ENCODE measurements at places on chromosomes 2 and 18.

DNA sequence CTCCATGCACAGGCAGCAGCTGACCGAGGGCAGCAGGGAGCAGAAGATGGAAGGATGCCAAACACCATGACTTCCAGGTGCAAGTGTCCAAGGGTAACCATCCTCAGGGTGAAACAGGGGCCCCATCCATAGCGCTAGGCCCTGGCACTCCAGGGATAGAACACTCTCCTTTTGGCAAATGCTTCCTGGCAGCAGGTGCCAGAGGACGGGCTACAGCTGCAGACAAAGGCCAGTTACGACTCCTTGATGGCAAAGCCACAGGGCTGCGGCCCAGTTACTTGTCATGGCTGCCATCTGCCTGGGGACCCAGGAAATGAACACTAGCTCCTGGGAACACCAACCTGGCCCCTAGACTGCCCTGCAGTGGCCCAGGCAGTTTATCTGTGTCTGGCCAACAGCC is 178.8 kb downstream of the TMEM163 start:
- no peak for DNase-seq

- no peak for DNase-seq
Measured at GRCh38 chr2:174959787-174960186, 45.4 kb downstream of the CHN1 start.

DNA sequence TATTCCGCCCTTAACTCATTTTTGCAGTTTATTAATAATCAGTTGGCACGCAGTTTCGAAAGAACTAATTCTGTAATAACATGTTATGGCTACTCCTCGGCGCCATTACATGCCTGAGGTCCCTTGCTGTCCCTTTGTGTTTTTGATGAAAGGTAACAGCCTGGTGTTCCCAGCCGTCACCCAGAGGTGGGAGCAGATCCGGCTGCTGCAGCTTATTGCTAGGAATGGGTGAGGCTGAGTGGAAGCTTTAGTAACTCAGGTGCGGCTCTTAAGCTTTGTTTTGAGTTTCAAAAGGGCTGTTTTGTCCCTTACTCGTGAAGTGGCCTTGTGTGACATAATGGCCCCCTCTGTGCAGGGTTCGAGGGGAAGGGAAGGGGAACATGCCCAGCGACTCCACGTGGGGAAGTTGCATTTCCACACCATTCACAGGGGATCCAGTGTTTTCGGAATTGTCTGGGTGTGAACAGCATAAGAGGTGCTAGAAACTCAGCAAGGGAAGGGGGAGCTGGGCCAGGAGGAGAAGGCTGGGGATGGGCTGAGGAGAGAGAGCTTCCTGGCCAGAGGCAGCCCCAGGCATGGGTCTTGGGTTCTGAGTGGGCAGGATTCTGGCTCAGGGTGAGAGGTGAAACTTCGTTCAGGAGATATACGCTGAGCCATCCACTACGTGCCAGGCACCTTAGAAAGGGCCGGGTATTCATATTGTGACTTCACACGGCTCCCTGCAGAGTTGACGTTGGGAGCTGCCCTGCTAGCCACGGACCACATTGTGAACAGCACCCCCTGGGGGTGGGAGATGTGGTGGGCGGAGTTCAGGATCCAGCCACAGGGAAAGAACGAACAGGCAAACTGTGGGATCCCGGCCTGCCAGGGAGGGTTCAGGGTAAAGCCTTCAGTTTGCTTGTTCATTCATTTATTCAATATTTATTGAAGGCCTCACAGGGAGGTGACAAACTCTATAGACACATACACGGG is 84.4 kb downstream of the TGOLN2 start:
- DNase-seq = peak; percentile 30

GRCh38 chr2:147363181-147363580 is 481.6 kb upstream of the ACVR2A start:
- DNase-seq = no peak
